ENCODE measurements at places on chromosomes 13 and 19.

DNA sequence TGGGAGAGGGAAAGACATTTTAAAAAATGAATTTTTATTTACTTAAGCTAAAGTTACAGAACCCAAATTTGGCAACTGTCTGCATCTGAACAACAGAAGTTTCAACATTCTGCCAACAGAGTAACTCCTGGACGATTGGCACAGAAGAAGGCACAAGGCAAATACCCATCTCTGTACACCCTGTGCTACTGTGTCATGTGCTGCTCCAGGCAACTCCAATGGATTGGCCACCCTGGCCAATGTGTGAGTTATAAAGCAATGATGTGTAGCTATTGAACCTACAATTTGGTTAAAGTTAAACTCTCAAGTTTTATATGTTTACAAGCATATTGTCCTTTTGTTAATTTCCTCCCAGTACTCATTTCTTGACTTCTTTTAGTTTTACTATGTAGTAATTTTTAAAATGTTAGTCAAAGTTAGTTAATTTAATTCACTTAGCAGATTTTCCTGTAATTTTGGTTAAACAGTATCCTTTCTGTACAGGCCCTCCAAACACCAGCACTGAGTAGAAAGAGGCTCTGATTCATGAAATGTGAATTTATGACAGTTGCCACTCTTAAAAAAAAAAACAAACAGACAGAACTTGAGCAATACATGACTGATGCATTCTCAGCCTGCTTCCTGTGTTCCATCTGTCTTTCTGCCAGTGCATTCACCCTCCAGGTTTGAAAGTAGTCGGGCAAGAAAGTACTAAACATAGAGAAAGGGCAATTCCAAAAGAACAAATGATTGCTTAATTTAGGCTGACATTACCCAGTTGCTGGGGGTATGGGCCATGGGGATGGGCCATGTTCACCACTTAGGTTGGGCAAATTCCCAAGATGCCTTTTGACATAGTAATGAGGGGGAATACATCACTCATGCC is 5.9 kb downstream of the STARD13 start:
- DNase-seq: no peak
- H3K27ac ChIP-seq: no peak overlapping the region
- H3K36me3 ChIP-seq: no peaks in the 10 kb centered on the region
- no peak overlapping the region for H3K4me3 ChIP-seq

DNA sequence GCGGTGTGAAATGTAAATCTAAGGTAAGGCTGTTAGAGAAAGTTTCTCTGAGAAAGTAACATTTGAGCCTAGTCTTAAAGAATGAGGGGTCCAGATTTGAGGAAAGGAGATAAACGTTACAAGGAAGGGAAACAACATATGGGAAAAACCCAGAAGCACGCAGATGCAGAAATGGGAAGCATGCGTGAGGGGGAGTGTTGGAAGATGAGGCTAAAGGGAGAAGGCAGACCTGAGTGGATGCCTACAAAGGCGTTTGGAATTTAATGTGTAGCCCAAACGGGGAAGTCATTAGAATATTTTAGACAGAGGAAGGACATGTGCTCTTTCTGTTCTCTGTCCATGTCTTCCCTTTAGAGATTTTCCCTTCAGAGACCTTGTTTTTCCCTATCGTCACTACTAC is 61.0 kb downstream of the TPT1 start:
- H3K27me3 ChIP-seq: no peaks in the 10 kb centered on the region
- DNase-seq: no peak
- peaks cover 5% of the 10 kb centered on the region for H3K36me3 ChIP-seq

DNA sequence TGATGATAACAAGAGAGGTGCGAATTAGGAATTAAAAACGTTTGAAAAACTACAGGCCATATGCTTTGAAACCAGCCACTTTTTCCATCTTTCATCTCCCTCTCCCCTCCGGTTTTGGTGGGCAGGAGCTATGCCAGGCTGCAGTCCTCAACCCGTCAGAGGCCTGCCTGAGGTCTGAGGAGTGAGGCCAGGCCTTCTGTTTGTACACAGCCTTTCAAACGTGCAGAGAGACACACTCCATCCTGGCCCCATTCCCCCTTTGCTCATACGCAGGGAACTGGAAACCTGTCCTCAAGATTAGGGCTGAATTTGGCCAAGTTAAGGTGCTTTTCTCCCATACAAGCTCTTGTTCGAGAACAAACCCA is 74.5 kb downstream of the ZIC5 start:
- H3K27ac ChIP-seq: no peak overlapping the region
- peaks cover 60% of the 10 kb centered on the region for H3K27me3 ChIP-seq
- DNase-seq: no peak
- H3K4me1 ChIP-seq: peaks cover 11% of the 10 kb centered on the region

GRCh38 chr13:23991119-23991518 is 93.8 kb upstream of the C1QTNF9B start:
- H3K27me3 ChIP-seq: peaks cover 25% of the 10 kb centered on the region
- H3K36me3 ChIP-seq: no peaks in the 10 kb centered on the region
- H3K27ac ChIP-seq: no peak overlapping the region

- no peaks in the 10 kb centered on the region for H3K27me3 ChIP-seq
- no peaks in the 10 kb centered on the region for H3K4me1 ChIP-seq
- H3K36me3 ChIP-seq: no peaks in the 10 kb centered on the region
- no peak overlapping the region for H3K27ac ChIP-seq
Measured at GRCh38 chr13:63901630-63902029, 2486.0 kb upstream of the PCDH20 start.

DNA sequence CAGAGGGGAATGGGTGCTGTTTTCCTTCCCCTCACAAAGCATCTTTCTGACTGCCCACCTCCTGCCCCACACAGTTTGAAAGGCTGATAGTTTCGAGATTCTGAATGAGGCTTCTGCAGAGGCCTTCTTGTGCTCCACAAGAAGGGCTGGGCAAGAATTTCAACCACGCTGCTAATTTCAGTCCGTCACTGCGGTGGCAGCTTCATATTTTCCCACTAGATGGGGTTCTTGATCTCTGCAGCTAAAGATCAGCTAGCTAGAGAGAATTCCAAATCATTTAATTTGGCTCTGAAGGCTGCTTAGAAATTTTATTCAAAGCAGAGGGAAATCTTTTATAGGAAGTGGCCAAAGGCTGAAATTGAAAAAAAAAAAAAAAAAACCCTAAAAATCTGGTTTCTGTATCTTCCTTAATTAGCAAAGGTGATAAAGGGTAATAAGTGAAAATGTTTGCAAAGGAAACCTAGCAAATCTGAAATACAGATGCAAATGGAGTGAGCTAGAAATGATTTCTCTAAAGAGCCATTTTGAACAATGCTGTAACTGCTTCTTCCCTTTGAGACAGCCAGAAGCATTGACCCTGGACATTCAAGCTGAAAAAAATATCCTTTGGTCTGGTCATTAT is 38.0 kb upstream of the C13orf42 start:
- H3K27ac ChIP-seq: no peak overlapping the region
- no peak for DNase-seq
- no peak overlapping the region for H3K4me3 ChIP-seq
- H3K36me3 ChIP-seq: peaks cover 5% of the 10 kb centered on the region
- H3K27me3 ChIP-seq: peaks cover 37% of the 10 kb centered on the region
- peaks cover 16% of the 10 kb centered on the region for H3K4me1 ChIP-seq

GRCh38 chr19:49746206-49746958 is 16.7 kb downstream of the TSKS start:
- DNase-seq: peak; percentile 77
- H3K4me3 ChIP-seq: peak overlapping the region; percentile 41
- peaks cover 8% of the 10 kb centered on the region for H3K4me1 ChIP-seq
- H3K36me3 ChIP-seq: no peaks in the 10 kb centered on the region

- H3K4me3 ChIP-seq: no peak overlapping the region
- H3K4me1 ChIP-seq: no peaks in the 10 kb centered on the region
- no peak overlapping the region for H3K27ac ChIP-seq
- no peaks in the 10 kb centered on the region for H3K27me3 ChIP-seq
- H3K36me3 ChIP-seq: no peaks in the 10 kb centered on the region
Measured at GRCh38 chr13:107066355-107066754, 498.4 kb upstream of the ARGLU1 start.

DNA sequence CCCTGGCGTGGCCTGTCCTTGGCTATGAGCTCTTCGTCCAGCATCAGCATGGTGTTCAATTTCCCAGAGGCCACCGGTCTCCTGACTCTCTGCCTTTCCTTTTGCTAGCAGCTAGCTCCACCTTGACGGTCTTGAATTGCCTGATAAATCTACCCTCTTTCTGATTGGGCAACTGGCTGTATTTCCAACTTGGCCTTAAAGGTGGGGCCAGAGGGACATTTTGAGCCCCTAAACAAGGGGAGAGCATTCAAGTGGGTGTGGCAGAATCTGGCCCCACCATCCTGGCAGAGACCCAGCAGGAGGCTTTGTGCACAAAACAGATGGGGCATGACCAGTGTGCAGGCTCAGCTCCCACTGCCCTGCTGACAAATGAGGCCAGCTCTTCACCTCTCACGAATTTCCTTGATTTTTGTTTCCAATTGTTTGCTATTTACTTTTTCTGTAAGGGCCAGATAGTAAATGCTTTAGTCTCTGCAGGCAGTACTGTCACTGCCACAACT is 148.9 kb upstream of the VSTM2B start:
- no peaks in the 10 kb centered on the region for H3K4me1 ChIP-seq
- no peak for DNase-seq
- no peak overlapping the region for H3K27ac ChIP-seq
- H3K27me3 ChIP-seq: no peaks in the 10 kb centered on the region
- no peak overlapping the region for H3K4me3 ChIP-seq
- no peaks in the 10 kb centered on the region for H3K36me3 ChIP-seq
